Cardiac fibroblast (primary cell): ENCODE measurements at places on chromosomes 3 and 15.

- DNase-seq, result no peak
Measured at GRCh38 chr15:91329914-91330313, 229.9 kb downstream of the SV2B start.

- DNase-seq, result no peak
Measured at GRCh38 chr15:100346866-100347512, 5.2 kb upstream of the ADAMTS17 start.

- DNase-seq, result peak; percentile 43
Measured at GRCh38 chr15:32803631-32804030, 85.8 kb downstream of the GREM1 start.

- DNase-seq, result no peak
Measured at GRCh38 chr15:40565333-40566238, 744 bp upstream of the CCDC32 start.

- peak; percentile 84 for DNase-seq
Measured at GRCh38 chr3:184786280-184786941, 25.6 kb upstream of the VPS8 start.

DNA sequence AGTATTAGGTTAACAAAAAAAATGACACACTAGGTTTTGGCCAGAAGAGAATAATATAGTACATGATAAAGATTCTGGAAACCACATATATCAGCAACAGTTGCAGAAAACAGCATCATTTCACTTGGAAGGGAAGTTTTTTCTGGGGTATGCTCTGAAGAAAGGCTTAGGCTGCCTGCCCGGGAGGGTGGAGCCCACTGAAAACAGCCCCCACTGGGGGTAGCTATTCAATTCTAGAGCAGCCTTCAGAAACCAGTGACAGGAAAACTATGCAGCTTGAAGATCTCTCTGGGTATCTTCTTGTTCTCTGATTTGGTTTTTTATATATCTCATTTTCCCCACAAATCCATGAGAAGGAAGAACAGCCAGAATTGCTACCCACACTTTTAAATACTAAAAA, 43.2 kb downstream of the ZMAT3 start:
- no peak for DNase-seq

DNA sequence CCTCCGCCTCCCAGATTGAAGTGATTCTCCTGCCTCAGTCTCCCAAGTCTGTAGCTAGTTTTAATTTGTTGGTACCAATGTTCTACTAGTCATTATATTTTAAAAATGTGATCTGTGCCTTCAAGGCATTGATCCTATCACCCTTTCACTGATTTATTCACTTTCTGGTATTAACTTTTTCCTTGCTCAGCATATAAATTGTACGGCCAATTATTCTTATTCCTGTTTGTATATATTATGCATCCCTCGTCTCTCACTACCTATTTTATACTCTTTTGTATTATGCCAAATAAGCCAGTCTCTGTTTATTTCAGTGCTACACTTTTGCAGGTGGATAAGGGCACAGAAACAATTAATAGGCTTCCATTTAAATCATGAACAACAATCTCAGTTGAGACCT, 620.2 kb upstream of the BCHE start:
- no peak for DNase-seq

DNA sequence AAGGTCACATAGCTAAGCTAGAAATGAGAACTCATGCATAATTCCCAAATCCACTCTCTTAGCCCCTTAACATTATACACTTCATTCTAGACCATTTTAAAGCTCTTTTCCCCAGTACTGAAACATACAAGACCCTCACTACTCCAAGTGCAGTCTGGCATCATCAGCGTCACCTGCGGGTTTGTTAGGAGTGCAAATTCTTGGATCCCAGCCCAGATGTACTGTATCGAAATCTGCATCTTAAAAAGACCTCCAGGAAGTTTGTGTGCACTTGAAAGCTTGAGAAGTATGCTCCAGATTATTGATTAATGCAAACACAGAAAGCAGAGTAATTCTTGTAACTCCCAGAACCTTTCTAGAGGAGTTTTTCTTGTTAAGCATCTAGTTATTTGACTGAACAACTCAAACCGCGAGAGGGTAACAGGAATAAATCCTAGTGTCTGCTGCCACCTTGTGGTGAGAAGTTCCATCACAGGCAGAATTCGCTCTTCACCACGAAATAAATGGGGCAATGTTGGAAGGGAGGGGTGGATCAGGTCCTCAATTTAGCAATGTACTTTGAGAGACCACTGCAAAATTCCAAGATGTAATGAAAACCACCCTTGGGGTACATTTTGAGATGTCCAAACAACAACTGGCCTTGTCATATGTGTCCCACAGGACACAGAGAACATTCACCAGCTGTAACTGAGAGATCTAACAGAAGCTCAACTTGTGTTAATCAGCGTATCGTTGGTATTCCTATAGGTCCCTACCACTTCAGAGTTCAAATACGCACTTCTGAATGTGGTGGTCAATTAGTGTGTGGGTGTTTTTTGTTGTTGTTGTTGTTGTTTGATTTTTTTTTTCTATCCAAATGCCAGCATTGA, 583 bp upstream of the C3orf49 start:
- peak; percentile 74 for DNase-seq

GRCh38 chr3:50003216-50003615, 63.3 kb downstream of the RBM6 start:
- peak; percentile 28 for DNase-seq

- DNase-seq, result no peak
Measured at GRCh38 chr15:88637841-88638625, 783 bp upstream of the ISG20 start.

- no peak for DNase-seq
Measured at GRCh38 chr3:117871934-117872333, 1162.4 kb downstream of the TUSC7 start.

GRCh38 chr3:94065819-94066480, 3.1 kb downstream of the NSUN3 start:
- DNase-seq, result no peak

DNA sequence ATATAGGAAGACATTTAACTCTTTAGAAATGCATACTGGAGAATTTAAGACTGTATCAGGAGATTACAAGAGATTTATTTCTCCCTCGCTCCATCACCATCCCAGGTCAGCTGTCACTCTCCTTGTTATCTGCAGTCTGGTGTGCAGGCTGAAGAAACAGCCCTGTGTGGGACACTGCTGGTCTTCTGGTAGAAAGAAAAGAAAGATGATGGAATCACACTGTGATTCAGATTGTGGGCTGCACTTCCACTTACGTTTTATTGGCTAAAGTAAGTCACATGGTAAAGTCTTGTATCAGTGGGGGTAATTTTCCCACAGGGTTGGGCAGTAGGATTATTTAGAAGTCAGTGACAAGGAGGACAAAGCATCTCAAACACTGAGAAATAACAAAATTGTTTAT, 18.1 kb upstream of the ATP1B3 start:
- DNase-seq, result no peak

DNA sequence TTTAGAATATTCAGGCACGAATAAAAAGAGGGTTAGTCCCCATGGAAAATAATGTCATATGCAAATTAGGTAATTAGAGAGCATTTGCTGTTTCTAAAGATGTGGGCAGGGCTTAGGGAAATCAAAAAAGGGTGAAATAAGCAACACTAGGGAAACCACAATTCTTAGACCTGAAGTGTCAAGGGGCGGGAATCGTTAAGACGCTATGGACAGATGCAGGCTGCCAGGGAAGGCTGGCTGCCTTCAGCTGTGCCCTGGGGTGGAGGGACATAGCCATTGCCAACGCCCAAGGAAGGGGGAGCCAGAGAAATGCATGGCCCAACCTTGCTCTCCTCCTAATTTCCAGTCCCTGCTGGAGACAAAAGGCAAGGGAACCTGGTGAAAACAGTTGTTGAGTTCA, 141.7 kb upstream of the PROK2 start:
- DNase-seq, result no peak

DNA sequence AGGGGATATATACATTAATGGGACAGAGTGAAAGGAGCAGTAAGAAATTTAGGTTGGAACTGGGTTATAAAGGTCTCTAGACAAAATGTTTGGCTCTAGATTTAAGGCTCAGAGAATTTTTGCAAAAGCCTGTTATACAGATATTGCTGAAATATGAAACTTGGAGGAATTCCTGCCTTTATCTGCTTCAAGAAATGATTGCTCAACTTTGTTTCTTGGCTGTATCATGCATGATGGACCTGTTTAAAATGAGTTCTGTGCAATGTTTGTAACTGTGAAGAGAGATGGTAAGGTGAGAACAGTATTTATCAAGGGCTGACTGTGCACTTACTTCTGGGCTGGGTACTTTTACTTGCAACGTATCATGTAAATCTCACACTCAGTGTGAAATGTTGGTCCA, 3.3 kb downstream of the CRYBG3 start:
- DNase-seq, result no peak

- DNase-seq, result no peak
Measured at GRCh38 chr3:14177580-14178246, 688 bp downstream of the XPC start.

GRCh38 chr15:96047255-96047931, 283.1 kb upstream of the NR2F2 start:
- peak; percentile 90 for DNase-seq

DNA sequence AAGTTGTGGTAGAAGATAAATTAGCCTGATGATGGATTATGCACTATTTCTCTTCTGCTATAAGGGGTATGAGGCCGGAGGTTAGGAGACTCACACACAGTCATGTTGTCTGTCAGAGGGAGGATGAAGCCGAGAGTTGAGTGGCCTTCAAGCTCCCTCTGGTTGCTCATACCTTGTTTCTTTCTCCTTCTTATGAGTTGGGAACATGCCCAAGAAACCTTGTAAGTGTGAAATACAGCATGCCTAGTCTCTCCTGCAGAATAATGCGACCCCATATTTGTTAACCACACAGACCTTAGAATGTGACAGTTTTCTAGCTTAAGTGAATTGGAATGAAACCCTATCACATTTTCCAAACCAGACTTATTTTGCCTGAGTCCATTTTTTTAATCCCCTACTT, 366.7 kb downstream of the PTPRG start:
- DNase-seq, result peak; percentile 45

- no peak for DNase-seq
Measured at GRCh38 chr3:139533781-139534454, 5.6 kb downstream of the RBP1 start.

DNA sequence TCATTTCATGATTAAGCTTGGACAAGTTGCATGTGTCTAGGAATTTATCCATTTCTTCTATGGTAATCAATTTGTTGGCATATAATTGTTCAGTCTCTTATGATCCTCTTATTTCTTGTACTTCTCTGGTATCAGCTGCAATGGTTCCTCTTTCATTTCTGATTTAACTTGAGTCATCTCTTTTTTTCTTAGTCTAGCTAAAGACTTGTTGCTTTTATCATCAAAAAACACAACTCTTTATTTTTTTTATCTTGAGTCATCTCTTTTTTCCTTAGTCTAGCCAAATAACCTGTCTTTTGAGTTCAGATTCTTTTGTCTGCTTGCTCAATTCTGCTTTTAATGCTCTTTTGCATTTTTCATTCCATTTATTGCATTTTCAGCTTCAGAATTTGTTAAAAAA, 37.3 kb downstream of the UBE3A start:
- peak; percentile 57 for DNase-seq

- DNase-seq, result no peak
Measured at GRCh38 chr3:9081184-9081818, 118.0 kb upstream of the RAD18 start.

DNA sequence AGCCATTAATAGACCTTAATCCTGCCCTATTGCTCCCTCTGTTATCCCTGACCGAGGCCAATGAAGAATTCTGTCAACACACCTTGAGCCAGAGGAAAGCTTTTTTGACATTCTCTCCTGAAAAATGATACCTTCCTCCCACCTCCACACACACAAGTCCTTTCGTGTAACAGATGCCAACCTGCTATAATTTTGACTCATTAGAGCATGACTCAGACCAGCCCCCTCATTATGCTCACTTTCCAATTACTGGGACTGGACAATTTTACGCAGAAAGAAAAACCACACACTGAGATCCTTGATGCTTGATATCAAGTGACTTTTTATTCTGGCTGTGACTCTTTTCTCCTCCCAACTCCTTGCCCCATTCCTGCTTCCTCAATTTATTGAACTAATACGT, 50.9 kb downstream of the LSAMP start:
- DNase-seq, result no peak

GRCh38 chr15:58284293-58284692, 146.1 kb downstream of the AQP9 start:
- DNase-seq, result no peak

GRCh38 chr3:177523067-177523675, 325.9 kb upstream of the TBL1XR1 start:
- DNase-seq, result no peak

GRCh38 chr15:69861331-69862171, 236.2 kb downstream of the TLE3 start:
- DNase-seq, result peak; percentile 12

- DNase-seq, result no peak
Measured at GRCh38 chr3:143071776-143072175, 47.8 kb upstream of the CHST2 start.

DNA sequence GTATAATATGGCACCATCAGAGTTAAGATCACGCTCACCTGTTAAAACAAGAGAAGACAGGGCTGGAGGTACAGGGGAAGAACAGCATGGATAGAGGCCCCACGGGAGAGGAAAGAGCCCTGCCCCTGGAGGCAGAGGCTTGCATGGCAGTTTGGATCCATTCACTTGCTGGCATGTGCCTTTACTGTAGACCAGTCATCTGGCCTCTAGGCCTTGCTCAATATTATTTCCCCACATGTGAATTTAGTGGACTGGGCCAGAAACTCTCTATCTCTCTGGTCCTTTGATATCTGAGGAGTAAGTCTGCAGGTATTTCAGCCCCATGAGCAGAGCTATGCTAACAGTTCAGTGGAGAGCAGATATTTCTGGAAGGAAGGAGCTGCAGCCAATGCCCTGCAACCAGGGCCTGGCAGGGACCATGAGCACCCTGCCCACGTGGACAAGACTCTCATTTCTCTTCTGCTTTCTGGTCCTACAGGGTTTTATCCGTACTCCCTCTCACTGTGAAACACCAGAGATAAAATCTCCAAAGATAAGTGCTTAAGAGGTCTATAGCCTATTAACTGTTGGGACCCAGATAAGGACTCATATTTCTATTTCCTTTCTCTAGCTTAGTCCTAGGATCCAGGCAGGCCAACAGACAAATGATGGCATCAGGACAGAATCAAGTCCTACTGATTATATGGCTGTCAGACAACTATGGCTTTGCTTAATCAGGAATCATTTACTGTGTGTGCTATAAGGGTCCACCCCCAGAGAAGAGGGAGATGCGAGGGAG, 65.0 kb downstream of the CLDN11 start:
- DNase-seq, result no peak

GRCh38 chr15:28983432-28984311, 97.9 kb downstream of the APBA2 start:
- no peak for DNase-seq
